ENCODE measurements at places on chromosomes 5 and 9. TPM values are rescaled to one million over a fixed set of nuclear protein-coding genes. Genes with fewer than 3 reads are reported as not detected.

GRCh38 chr9:121360601-121361374, 9.3 kb downstream of the STOM start:
- H3K27ac ChIP-seq, result peak overlapping the region; percentile 97
- H3K36me3 ChIP-seq, result peaks cover 14% of the 10 kb centered on the region
- peaks cover 77% of the 10 kb centered on the region for H3K4me1 ChIP-seq
- no peaks in the 10 kb centered on the region for H3K27me3 ChIP-seq

GRCh38 chr5:134464988-134465815, 53.5 kb upstream of the CDKN2AIPNL start:
- H3K4me3 ChIP-seq, result peak overlapping the region; percentile 62
- H3K27me3 ChIP-seq, result no peaks in the 10 kb centered on the region
- H3K27ac ChIP-seq, result peak overlapping the region; percentile 99
- H3K4me1 ChIP-seq, result peaks cover 26% of the 10 kb centered on the region
- no peak for DNase-seq

DNA sequence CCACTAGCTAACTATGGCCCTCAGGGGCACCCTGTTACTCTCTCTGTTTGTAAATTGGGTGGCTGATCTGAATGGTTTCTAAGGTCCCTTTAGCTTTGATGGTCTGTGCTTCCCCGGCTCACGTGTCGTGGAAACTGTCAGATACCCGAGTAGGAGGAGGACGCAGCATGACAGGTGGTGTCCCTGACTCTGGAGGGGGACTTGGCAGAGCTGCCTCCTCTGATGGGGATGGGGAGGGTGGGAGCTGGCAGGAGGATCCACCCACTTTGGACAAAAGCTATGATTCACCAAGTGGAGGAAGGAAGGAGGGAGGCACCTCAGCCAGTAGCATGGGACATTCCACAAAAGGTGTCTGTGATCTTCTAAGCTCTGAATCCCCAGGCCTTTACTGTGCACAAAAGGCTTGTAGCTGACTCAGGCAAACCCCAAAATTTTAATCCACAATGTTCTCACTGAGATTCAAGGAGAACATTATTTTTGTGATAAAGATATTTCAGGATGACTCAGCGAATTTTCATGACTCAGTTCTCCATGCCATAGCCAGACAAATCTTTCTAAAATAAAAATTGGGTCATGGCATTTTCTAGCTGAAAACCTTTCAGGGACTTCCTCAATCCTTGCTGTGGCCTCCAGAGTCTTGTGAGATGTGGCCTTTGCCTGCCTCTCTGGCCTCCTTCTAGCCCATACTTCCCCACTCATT, 131.0 kb upstream of the BRINP1 start:
- no peak for DNase-seq
- no peaks in the 10 kb centered on the region for H3K36me3 ChIP-seq
- H3K27ac ChIP-seq, result no peak overlapping the region
- no peak overlapping the region for H3K4me3 ChIP-seq
- no peaks in the 10 kb centered on the region for H3K4me1 ChIP-seq
- H3K27me3 ChIP-seq, result no peaks in the 10 kb centered on the region

DNA sequence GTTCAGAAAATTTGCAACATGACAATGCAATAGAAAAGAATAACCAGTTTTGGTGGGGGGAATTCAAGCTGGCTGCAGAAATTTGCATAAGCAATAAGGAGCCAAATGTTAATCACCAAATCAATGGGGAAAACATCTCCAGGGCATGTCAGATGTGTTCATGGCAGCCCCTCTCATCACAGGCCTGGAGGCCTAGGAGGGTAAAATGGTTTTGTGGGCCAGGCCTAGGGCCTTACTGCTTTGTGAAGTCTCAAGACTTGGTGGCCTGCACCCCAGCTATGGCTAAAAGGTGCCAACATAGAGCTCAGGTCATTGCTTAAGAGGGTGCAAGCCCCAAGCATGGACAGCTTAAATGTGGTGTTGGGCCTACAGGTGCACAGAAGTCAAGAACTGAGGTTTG, 29.7 kb upstream of the SLC36A1 start:
- DNase-seq, result no peak
- no peak overlapping the region for H3K4me3 ChIP-seq
- no peaks in the 10 kb centered on the region for H3K36me3 ChIP-seq
- H3K27me3 ChIP-seq, result no peaks in the 10 kb centered on the region
- H3K4me1 ChIP-seq, result peaks cover 6% of the 10 kb centered on the region

ZNF462 gene
- 9.9 TPM for total RNA-seq

- H3K27me3 ChIP-seq, result no peaks in the 10 kb centered on the region
- H3K36me3 ChIP-seq, result no peaks in the 10 kb centered on the region
- no peak overlapping the region for H3K4me3 ChIP-seq
- no peak for DNase-seq
- peaks cover 16% of the 10 kb centered on the region for H3K4me1 ChIP-seq
Observed at GRCh38 chr9:128049843-128050242, 17.3 kb downstream of the NAIF1 start.

- H3K4me3 ChIP-seq, result no peak overlapping the region
- no peaks in the 10 kb centered on the region for H3K27me3 ChIP-seq
- peak overlapping the region; percentile 85 for H3K27ac ChIP-seq
Observed at GRCh38 chr9:127966416-127967150, 14.2 kb downstream of the EEIG1 start.

DNA sequence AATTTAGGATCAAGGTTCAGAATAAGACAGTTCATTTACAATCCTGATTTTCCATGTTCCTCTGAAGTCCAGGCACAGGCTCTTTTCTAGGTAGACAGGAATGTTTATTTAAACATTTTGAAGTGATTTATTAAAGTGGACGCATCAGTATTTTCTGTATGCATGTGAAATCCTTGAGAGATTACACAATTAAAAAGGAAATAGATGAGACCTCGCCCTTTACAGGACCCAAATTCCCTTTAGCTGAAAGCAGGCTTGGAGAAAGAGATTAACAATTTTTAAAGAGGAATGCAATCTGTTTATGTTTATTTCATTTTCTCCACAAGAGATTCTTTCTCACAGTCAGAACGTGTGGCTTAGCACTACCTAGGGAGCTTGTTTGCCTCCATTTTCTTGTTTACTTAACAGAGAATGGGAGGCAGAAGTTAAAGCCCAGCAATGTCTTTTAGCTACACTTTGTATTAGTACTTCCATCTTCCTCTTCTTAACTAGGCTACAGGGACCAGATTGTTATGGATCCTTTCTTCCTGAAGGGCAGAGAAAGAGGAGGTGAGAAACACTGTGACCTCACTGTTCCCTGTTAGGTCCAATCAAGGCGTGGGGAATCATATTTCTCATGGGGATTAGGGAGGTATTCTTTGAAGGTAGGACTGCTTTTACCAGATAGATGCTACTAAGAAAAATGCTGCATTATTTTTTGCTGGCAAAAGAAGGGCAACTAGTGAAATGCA, 416.0 kb downstream of the SH3GL2 start:
- H3K27ac ChIP-seq, result no peak overlapping the region
- H3K4me3 ChIP-seq, result no peak overlapping the region
- H3K36me3 ChIP-seq, result no peaks in the 10 kb centered on the region
- no peaks in the 10 kb centered on the region for H3K4me1 ChIP-seq
- no peaks in the 10 kb centered on the region for H3K27me3 ChIP-seq

DNA sequence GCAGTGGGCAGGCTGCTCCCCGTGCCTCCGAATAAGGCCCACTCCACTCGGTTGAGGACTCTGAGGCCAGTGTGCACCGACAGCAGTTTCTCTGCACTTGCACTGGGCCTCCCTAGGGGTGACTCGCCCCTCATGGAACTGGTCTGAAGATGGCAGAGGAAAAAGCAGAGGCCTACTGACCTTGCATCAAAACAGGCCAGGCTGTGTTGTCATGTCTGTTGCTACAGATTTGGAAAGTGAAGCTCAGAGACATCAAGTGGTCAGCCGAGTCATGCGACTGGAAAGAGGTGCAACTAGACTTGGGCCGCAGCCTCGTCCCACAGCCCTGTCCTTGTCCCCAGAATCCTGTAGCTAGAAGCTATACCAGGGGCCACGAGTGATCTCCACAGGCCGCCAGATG, 78.3 kb downstream of the DCP2 start:
- H3K4me1 ChIP-seq, result no peaks in the 10 kb centered on the region
- no peak overlapping the region for H3K27ac ChIP-seq
- no peaks in the 10 kb centered on the region for H3K27me3 ChIP-seq
- H3K36me3 ChIP-seq, result no peaks in the 10 kb centered on the region
- no peak for DNase-seq
- no peak overlapping the region for H3K4me3 ChIP-seq

DNA sequence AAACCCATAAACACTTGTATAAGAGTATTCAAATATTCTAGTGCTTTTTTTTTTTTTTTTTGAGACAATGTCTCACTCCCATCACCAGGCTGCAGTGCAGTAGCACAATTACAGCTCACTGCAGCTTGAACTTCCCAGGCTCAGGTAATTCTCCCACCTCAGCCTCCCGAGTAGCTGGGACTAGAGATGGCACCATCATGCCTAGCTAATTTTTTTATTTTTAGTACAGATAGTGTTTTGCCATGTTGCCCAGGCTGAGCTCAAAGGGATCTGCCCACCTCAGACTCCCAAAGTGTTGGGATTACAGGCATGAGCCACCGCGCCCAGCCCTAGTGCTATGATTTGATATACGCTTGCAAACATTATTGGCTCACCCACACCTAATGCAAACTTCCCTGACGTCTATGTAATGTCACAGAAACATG, 11.8 kb downstream of the IL6ST start:
- H3K4me1 ChIP-seq, result peaks cover 37% of the 10 kb centered on the region
- no peaks in the 10 kb centered on the region for H3K36me3 ChIP-seq
- DNase-seq, result no peak
- H3K27ac ChIP-seq, result peak overlapping the region; percentile 51

DNA sequence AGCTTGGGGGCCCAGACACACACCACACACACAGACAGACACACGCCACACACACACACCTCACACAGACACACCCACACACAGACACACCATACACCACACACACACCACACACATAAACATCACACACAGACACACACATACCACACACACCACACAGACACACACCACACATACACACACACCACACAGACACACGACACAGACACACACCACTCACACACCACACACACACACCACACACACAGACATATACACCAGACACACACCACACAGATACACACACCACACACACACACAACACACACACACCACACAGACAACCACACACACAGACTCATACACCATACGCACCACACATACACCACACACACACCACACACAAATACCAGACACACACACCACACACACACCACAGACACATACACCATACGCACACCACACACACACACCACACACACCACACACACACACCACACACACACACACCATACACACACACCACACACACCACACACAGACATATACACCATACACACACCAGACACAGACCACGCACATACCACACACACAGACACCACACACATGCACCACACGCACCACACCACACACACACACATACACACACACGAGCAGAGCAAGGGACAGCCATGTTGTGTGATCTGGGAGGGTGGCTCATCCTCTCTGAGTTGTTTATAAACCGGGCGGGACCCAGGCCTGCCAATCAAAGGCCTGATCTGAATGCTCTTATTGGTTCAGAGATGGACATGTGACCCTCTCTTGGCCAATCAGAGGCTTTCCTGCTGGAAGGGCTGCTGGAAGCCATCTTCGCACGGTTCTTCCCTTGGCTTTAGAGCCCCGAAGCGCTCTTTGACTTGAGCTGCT, 148.3 kb downstream of the GAPVD1 start:
- no peak for DNase-seq
- H3K4me3 ChIP-seq, result no peak overlapping the region
- no peaks in the 10 kb centered on the region for H3K36me3 ChIP-seq
- H3K27ac ChIP-seq, result no peak overlapping the region
- peaks cover 8% of the 10 kb centered on the region for H3K4me1 ChIP-seq

TTC16 gene
- not detected for total RNA-seq

EGFLAM gene
- total RNA-seq, result 31.4 TPM

DNA sequence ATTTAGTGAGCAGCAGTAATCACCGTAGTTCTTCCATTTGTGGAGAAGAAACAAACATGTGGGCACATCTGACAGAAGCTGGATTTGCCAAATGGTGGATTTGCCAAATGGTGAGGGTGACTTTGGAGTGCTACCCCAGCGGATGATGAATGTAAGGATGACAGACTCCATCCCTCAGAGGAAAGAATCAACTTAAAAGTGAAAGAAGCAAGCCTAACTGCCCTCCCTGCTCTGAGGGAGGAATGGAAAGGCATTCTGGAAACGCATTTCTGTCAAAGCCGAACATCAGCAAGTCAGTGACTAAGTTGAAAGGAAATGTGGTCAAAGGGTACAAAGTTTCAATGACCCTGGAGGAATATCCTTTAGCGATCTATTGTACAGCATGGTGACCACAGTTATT, 143.5 kb downstream of the GPBP1 start:
- no peaks in the 10 kb centered on the region for H3K27me3 ChIP-seq
- DNase-seq, result no peak
- H3K36me3 ChIP-seq, result no peaks in the 10 kb centered on the region
- no peak overlapping the region for H3K27ac ChIP-seq
- no peaks in the 10 kb centered on the region for H3K4me1 ChIP-seq

CSF1R gene
- total RNA-seq, result 17.0 TPM
